ENCODE measurements at places on chromosomes 7 and 10.

- no peak for DNase-seq
These were observed 604 bp upstream of the CYP3A43 start for GRCh38 chr7:99827040-99827778.

DNA sequence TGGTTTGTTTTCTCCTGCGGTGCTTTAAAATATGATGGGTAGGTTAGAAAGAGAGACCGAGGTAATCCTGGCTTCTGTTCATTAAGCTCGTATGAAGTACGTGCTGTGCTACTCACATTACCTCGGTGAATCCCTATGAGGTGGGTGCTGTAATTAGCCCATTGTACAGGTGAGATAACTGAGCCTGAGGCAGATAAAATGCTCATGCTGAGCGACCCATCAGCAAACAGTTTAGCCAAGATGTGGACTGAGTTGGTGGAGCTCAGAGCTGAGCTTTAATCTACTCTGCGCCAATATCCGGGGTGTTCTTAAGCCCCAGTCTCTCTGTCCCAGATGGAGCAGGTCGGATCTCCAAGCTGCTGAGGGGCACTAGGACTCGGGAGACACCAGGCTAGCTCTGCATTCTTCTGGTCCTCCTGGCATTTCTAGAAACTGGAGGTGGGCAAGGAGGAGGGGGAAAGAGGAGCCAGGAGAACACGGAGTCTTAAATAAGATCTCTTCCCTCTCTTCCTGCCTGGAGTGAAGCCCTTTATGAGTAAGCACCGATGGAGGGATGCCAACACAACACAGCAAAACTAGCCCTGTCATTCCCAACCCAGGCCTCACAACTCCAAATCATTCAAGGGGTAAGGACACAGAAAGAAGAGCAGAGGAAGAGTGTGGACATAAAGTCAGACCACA is 458.5 kb downstream of the KCNMA1 start:
- DNase-seq: no peak

DNA sequence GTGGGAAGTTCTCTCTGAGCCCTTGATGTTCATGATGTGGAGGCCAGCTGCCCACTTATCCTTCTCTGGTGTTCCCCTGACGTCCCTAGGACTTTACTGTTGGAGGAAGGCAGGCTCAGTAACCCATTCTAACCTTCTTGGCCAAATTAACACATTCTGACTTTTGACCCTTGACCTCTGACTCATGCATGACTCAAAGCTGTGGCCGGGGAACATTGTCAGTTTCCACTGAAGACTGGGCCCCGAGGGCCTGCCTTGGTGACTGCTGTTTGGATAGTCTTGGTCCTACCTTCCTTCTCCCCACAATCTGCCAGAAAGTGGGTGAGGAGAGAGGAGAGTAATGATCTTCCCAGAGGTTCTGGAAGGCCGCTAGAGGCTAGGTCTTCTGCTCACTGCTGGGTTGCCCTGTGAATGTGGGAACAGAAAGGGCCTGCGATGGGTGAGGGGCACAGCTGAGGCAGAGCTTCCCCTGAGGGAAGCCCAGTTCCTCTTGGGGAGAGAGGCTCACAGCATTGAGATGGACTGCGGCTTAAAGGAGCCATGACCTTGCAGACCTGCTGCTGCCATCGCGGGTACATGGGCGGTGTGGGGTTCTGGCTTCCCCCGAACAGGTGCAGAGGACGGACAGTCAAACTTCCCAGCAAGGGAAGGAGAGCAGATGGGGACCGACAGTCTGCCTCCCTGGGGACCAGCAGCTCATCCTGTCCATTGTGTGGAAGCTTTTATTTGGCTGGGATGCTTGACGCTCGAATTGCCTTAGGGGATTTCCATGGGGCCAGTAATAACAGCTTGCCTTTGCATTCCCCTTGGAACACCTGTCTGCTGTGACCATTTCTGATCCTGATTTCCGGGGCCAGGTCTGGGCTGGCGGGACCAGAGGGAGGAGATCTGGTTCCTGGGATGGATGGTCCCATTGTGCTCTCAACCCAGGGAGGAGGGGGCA is 43.8 kb downstream of the ADAMTS14 start:
- DNase-seq: peak; percentile 74

DNA sequence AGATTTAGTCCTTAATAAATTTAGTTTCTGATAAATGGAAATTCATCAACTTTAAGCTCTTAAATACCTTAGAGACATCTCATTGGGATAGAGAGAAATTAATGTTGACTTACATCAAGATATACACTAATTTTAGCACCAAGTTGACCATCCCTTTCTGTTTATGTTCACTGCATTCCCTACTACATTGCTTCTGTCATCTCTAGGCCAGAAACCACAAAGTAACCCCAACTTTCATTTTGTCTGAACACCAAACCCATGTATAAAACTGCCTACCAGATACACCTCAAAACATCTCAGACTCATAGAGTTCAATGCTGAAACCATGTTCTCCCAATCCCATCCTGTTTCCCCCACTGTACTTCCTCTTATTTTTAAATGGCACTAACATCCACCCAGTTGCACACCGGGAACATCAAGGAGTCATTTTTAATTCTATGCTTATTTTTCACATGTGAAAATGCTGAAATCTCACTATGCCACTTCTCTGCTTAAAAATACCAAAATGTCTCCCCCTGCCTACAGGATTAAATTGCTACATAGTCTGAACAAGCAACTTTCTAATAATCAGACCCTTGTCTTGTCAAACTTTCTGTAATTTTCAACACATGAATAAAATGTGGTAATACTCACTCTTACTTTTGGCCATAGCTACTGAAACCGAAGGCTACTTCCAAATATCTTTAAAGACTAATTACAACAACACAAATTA is 201.6 kb downstream of the SEMA3D start:
- no peak for DNase-seq

DNA sequence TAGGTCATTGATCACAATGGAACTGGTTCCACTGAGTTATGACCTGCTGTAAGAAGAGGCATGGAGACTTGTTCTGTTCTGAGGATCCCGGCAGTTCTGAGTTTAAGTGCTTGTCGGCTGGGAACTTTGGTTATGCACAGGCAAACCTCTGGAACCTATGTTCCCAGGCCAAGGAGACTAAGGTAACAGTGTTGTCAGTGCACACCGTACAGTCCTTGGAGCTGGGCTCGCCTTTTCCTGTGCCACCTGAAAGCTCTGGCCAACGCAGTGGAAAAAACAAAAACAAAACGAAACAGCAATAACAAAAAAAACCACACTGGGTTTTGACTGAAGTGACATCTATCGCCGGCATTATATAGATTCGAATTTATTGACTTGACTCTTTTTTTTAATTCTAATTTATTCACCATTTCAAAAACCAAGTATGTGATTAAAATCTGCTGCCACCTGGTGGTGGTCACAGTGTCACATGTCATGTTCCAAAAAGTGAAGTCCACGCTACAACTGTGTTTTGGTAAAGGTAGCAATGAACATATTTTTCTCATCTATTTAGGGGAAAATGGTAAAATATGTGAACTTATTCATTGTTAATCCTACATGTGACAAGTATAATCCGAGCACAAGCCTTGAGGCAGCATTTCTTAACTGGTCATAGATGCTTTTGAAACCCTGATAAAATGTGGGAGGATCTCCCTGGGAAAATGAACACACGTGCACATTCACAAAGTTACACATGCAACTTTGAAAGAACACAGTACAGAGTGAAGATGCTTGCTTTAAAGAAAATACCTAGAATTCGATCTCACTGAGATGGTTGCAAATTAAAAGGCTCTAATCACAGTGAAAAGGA is 113.8 kb upstream of the PPP2R2D start:
- DNase-seq: peak; percentile 27

DNA sequence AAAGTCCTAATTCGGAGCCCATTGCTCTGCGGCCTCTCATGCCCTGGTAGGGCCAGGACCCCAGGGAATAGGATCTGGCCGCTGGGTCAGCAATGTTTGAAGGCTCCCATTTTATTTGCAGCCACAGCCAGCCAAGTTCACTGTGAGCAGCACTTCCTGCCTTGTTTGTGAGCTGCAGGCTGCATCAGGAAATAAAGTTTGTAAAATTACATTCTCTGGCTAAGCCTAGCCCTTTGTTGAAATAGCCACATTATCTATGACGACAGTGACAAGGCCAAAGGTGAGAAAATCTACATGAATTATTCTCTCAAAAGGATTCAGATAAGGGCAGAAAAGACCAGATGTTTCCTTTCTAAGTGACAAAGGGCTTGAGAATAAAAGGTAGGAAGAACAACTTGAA is 23.7 kb upstream of the ITGB1 start:
- no peak for DNase-seq

DNA sequence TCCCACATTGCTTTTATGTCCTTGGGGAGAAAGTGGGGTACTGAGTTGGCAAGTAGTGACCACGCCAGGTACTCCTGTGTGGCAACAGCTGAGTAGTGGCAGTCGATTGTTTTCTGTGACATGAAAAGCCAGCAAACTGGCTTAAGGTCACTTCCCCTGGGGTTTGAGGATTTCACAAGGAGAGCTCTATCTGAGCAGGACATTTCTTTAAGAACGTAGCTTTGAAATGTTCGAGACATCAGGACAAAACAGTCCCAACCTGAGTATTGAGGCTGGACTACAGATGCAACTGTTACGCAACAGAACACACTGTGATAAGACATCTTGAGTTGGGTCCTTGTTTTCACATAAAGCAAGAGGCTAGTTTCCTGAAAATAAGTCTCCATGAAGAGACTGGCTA is 146.7 kb upstream of the KLF14 start:
- DNase-seq: no peak

DNA sequence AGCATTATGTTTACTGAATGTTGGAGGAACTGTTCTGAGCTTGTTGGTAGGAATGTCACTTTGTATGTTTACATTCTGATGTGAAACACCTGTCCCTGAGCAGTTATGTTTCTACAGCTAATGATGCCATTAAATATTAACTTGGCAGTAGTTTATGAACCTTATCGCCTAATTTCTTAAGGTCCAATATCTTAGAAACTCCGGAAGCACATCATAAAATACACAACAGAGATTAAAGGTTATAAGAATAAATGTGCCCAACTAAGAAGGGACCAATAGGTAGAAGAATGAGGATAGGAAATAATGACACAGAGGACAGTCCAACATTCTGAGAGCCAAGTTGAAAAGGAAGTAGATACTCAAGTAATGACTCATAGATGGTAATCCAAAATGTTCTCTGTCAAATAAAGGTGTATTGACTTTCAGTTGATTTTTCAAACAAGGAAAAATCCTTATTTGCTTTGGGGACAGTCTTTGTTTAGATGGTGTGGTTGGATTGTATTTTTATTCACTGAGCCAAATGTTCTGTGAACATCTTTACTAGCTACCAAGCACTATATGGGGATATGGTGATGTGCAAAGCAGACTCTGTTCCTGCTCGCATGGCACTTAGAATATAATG is 31.9 kb downstream of the LCOR start:
- DNase-seq: no peak

DNA sequence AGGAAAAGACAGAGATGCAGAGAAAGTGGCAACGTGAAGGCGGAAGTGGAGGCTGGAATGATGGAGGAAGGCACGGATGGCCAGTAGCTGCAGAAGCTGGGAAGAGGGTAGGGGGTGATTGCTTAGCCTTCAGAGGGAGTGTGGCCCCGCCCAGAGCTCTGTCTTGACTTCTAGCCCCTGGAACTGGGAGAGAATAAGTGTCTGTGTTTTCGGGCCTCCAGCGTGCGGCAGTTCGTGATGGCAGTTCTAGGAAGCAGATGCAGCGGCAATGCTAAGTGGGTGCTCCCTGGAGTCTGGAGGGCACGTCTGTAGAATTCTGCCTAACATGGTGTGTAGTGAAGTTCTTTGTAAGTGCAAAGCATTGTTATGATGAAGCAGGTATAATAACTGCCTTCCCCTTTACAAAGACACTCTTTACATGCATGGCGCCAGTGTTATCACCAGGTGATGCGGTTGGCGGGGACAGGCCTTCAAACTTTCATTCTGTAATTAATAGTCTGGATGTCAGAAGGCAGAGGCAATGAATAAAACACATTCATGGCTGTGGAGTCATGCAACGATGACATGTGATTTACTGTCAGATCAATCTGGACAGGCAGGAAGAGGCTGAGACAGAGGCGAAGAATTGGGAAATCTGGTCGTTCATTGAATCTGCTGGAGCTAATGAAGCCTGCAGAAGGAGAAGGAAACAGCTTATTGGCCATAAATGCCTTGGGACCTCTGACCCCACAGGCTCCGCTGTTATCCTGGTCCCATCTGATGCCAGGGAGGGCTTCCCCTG is 228.6 kb downstream of the GLRX3 start:
- DNase-seq: no peak

DNA sequence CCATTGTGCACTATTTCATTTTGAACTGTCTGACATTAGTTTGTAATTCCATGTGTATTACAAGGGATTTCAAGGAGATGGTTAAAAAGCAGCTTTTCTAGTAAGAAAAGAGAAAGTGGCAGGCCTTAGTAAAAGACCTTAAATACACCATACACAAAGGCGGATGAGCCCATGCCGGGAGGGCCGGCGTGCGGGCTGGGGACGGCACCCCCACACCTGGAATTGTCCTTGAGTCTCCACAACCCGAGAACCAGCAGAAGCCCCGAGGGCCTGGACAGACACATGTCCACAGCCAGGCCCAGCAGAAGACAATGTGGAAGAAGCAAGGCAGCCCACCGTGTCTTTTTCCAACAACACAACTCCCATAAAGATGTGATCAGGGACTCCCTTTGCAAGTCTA is 123.7 kb upstream of the TCERG1L start:
- no peak for DNase-seq

- DNase-seq: no peak
These were observed 1.0 kb downstream of the CCDC186 start for GRCh38 chr10:114172776-114173602.

- no peak for DNase-seq
These were observed 65.6 kb downstream of the SLC29A4 start for GRCh38 chr7:5348134-5349004.

DNA sequence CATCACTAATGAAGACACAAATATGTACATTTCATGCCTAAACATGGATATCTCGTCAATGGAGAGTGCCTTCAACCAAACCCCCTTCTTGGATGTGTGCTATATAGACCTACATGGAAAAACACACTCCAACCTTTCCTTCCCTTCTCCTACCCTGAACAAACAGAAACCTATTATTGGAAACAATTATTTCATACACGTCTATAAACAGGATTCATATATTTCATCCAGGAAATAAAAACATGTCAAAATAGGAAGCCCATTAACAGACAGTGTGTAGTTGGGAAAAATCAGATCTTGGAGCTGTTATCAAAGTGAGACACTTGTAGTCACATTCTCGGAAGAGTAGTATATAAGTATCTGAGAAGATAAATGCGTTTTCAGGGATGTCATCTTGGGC is 81.1 kb downstream of the NRP1 start:
- DNase-seq: no peak

- no peak for DNase-seq
These were observed 18.7 kb upstream of the ZNF488 start for GRCh38 chr10:47402641-47403301.

GRCh38 chr7:10075866-10076265 is 897.8 kb upstream of the PHF14 start:
- no peak for DNase-seq
